Left forelimb (tissue), 1 donor: ENCODE measurements at places on chromosomes 2 and 18.

GRCh38 chr2:212548455-212548819, 9.8 kb upstream of the ERBB4 start:
- DNase-seq = no peak

DNA sequence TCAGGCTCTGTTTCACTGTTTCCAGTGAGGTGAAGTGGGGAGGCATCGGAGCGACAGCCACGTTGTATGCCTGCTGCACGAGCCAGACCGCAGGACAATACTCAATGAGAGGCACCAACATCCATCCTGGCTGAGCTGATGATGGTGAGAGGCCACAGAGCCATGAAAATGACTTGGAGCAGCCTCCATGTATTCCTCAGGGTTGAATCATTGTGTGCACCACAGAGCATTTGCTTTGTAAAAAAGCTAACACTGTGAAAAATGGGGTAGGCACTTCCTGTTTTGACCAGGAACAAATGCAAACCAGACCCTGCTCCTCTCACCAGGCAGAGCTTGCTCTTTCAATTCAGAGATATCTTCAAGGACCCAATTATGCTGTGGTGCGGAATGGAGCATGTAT, 87.2 kb downstream of the LPIN1 start:
- DNase-seq = no peak

GRCh38 chr2:218659988-218660358, 490 bp downstream of the BCS1L start:
- no peak for DNase-seq

DNA sequence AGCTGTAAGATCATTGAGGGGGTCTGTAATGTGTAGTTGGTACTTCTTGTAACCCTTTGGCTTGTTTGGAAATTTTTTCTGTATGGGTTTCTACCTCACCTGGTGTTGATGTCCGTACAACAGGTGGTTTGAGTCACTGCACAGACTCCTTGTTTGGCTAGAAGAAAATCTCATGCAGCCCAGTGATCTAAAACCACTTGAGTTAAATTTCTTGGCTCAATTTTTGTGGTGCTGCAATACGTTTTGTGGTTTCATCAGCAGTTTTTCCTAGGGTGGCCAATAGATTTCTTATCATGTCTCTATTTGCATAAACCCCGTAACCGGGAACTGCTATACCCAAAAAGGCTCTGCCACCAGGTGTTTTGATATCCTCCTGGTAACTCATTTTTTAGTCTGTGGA, 43.4 kb downstream of the CERS6 start:
- DNase-seq = no peak

DNA sequence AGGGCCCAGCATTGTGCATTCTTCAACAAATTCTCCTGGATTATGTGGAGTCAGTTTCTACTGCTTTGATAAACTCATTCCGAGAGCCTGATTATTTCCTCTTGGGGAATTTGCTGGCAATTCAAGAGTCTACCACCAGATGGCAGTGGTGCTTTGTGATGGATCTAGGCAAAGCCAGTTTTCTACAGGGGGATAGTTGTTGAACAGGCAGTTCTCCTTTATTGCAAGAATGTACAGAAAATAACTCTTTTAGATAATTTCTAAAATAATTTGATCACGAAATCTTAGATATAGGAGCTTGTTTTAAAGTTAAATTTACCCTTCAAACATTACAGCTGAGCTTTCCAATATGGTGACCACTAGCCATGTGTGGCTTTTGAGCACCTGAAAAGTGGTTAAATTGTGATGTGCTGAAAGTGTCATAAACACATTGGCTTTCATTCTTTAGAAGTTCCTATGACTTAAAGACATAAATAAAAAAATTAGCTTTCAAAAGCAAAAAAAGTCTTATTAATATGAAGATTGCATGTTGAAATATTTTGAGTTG, 66.7 kb upstream of the HAAO start:
- peak; percentile 81 for DNase-seq

- no peak for DNase-seq
Observed at GRCh38 chr2:28970464-28971160, 10.5 kb upstream of the TOGARAM2 start.

GRCh38 chr2:167862296-167862695, 385.1 kb downstream of the STK39 start:
- no peak for DNase-seq

GRCh38 chr18:58535340-58536201, 93.3 kb downstream of the ALPK2 start:
- no peak for DNase-seq

GRCh38 chr2:47566207-47566858, 163.4 kb downstream of the MSH2 start:
- DNase-seq = no peak

- DNase-seq = no peak
Observed at GRCh38 chr2:78351208-78351607, 674.3 kb upstream of the REG3G start.

DNA sequence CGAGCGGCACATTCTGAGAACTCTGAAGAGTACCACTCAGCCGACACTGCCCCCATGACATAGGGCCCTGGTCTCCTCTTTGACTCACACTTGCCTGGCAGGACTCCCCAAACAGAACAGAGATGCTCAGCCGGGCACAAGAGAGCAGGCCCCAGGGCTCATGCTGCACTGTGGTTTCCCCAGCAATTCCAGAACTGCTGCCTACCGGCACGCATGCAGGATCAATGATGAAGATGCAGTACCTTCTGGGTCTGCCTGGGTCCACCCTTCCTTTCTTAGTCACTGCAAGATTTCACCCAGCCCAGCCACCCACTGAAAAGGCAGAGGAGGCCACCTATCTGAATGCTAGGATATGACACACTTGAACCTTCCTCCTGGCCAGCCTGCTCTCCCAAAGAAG, 49.4 kb downstream of the BCL11A start:
- DNase-seq = no peak

DNA sequence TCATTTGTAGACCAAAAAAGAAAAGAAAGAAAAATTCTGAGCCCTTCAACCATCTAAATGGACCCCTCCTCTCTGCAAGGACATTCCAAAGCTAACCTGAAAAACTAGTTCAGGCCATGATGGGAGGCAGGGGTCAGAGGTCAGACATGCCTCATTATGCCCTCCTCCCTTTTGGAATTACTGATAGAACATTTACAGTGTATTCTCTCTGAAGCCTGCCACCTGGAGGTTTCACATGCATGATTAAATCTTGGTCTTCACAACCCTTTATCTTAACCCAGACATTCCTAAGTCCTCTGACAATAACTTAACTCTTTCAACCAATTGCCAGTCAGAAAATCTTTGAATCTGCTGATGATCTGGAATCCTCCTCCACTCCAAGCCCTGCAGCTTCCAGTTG, 86.0 kb downstream of the SPP2 start:
- no peak for DNase-seq

DNA sequence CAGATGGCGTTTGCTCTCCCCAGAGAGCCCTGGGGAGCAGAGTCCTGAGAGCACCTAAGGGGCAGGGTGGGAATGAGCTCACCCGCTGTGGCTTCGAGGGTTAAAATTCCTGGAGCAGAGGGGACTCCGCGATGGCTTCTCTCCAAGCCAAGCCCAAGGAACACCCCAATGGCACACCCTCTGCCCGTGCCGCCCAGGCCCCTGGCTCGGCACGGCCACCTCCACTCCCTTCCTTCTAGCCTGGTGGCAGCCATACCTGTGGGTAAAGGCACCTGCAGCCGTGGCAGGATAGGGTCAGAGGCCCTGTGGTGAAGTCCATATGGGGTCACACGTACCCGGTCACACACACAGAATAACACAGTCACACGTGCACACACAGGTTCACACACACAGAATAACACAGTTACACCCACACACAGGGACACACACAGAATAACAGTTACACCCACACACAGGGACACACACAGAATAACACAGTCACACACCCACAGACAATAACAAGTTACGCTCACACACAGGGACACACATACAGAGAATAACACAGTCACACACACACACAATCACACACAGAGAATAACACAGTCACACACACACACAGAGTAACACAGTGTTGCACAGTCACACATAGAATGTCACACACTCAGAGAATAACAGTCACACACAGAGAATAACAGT, 50.5 kb downstream of the RAMP1 start:
- no peak for DNase-seq

- no peak for DNase-seq
Observed at GRCh38 chr2:85445316-85446295, 27.1 kb downstream of the SH2D6 start.

DNA sequence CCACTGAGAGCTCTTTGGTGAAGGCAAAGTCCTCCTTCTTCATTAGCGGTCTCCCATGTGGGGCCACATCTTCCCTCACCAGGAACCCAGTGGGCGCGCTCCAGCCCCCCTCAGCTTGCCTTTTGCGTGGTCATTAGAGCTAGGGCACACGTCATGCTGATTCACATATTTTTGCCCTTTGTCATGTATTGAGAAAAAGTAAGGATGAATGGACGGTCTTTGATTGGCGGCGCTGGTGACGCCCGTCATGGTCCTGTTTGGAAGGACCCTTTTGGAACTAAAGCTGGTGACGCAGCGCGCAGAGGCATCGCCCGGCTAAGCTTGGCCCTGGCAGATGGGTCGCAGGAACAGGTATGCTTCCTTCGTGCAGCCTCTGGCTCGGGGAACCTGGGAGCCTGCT, 3.1 kb downstream of the SLC14A1 start:
- DNase-seq = no peak

DNA sequence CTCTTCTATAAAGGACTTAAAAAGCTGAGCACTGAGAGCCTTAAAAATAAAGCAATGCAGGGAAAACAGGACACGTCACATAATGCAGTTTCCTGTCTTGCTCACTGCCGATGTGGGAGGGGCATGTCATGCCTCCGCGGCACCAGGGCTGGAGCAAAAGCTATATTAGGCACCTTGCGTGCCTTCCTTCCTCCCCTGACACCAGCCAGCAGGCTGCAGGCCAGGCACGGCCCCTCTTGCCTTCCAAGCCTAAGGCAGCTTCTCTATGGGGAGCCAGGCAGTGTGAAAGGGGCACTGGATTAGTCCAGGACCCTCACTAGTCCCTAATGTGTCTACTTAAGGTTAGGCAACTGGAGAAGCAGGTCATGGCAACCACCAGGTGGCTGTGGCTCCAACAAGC, 26.3 kb downstream of the MRPL35 start:
- no peak for DNase-seq

DNA sequence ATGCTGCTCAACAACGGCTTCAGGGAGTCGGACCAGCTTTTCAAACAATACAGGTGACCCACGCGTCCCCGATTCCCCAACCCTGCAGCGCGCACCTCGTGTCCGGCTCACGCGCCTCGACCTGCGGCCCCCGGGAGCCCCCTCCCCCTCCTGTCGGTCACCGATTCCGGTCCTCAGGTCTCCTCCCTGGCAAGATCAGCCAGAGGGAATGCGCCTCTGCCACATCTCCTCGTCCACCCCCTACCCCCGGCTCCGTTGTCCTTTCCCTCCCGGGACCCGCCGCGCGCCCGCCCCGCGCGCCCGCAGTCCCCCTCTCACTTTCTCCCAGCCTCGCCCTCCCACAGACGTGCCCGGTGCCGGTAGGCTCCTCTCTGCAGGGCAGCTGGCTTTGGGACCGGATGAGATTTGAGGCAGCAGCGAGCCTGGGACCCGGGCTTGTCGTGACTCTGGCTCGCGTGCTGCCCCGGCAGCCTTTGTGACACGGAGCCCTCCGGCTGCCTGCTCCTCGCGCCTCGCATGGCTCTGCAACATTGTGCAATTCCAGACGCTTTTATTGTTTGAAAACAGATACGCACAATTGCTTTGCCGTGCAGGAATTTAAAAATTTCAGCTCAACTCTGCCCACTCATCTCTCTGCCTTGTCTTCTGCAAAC, 558 bp downstream of the TTC39C start:
- DNase-seq = peak; percentile 84

DNA sequence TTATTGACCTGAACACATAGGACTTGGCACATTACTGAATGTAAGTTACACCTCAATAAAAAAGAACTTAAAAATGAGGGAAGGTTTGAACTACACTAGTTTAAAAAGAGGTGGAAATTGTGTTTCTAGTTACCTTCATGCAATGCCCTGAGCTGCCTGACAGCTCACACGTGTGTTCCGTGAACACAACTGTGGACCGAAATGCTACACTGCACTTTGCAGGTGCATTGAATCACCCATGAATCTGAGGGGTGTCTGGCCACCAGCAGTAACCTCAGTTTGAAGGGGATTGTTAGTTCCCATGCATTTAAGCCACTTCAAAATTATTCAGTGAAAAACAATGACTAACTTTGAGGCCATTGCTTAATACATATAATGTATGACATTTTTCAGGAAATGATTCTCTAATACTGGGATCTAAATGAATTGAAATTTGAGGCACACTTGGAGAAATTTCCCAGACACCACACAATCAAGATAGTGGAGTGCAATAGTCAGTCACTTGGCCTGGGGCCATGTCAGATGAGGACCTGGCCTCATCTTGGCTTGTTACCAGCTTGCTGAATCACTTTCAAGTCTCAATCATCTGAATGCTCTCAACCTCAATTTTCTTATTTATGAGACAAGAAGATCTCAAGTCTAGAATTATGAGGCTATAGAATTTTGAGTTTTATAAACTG, 59.3 kb downstream of the MYL12B start:
- no peak for DNase-seq
